ENCODE measurements at places on chromosomes 13 and 19.

DNA sequence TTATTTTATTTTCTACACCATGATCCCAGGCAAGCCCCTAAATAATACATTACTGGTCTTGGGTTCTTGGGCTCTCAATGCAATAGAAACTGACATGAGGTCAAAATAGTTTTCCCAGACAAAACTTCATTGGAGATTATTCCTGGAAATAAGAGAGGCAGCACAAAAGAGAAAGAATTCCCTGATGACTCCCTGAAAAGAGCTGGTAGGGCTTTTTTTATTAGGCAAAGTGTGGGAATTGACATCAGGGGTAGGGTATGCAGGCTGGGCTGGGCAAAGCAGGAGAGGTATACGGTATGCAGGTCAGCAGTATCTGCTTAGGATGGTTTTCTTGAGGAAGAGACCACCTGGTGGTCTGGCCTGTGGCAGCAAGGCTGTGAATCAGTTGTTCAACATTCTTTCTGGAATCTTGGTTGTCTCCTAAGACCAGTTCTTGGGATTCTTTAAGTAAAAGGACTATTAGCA lies 9.3 kb upstream of the IGFL3 start:
- H3K36me3 ChIP-seq = no peaks in the 10 kb centered on the region
- H3K27ac ChIP-seq = peak overlapping the region; percentile 98
- H3K27me3 ChIP-seq = no peaks in the 10 kb centered on the region
- DNase-seq = no peak
- peaks cover 18% of the 10 kb centered on the region for H3K4me1 ChIP-seq

- no peak overlapping the region for H3K27ac ChIP-seq
- H3K36me3 ChIP-seq = 0 out of 2 replicates have a peak, but pooled peaks cover 3% of the 10 kb centered on the region
- DNase-seq = no peak
- no peaks in the 10 kb centered on the region for H3K27me3 ChIP-seq
These were observed 30.8 kb downstream of the DNAJC3 start for GRCh38 chr13:95707442-95708390.

GRCh38 chr19:20182222-20182785 lies 15.3 kb downstream of the ZNF486 start:
- H3K36me3 ChIP-seq = no peaks in the 10 kb centered on the region
- no peaks in the 10 kb centered on the region for H3K27me3 ChIP-seq
- H3K4me1 ChIP-seq = no peaks in the 10 kb centered on the region
- H3K4me3 ChIP-seq = no peak overlapping the region
- DNase-seq = no peak

DNA sequence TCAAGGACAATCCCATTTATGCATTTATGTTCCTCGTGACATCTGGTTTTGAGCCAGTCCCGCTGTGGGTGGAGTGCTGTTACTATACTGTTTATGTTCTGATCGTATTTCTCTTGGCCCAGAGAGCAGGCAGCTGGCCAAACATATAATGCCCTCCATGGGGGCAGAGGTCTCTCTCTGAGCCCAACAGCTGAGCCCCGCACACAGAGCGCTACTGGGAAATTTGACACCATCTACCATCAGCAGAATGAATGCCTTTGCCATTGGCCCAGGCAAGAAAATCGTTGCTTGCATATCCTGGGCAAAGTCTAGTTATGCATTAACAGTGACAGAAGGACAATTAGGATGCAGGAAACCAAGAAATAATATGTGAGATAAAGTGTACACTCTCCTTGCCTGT lies 126.8 kb upstream of the CACNA1A start:
- no peak overlapping the region for H3K27ac ChIP-seq
- H3K36me3 ChIP-seq = no peaks in the 10 kb centered on the region
- H3K4me1 ChIP-seq = peaks cover 3% of the 10 kb centered on the region
- H3K4me3 ChIP-seq = no peak overlapping the region
- DNase-seq = no peak
- H3K27me3 ChIP-seq = no peaks in the 10 kb centered on the region

- DNase-seq = no peak
- H3K36me3 ChIP-seq = no peaks in the 10 kb centered on the region
- no peaks in the 10 kb centered on the region for H3K4me1 ChIP-seq
- no peaks in the 10 kb centered on the region for H3K27me3 ChIP-seq
- no peak overlapping the region for H3K27ac ChIP-seq
- no peak overlapping the region for H3K4me3 ChIP-seq
These were observed 306.2 kb downstream of the TEX29 start for GRCh38 chr13:111626371-111627305.

GRCh38 chr13:28751175-28751960 lies 32.6 kb upstream of the SLC46A3 start:
- H3K27me3 ChIP-seq = 0 out of 2 replicates have a peak, but pooled peaks cover 2% of the 10 kb centered on the region
- peaks cover 5% of the 10 kb centered on the region for H3K4me1 ChIP-seq
- H3K4me3 ChIP-seq = no peak overlapping the region
- H3K27ac ChIP-seq = no peak overlapping the region
- H3K36me3 ChIP-seq = no peaks in the 10 kb centered on the region
- DNase-seq = peak; percentile 14

DNA sequence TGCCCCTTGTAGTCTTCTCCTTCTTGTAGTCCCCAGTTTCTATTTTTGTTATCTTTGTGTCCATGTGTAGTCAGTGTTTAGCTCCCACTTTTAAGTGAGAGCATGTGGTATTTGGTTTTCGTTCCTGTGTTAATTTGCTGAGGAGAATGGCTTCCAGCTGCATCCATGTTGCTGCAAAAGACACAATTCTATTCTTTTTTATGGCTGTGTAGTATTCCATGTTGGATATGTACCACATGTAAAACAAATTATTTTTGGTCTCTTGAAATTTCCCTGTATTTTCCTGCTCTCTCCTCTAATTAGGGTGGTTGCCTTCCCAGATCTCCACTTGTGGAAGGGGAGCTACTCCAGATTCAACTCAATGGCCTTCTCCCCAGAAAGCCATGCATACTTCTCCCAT lies 813.8 kb downstream of the UQCRFS1 start:
- H3K4me3 ChIP-seq = no peak overlapping the region
- H3K27ac ChIP-seq = no peak overlapping the region
- no peaks in the 10 kb centered on the region for H3K27me3 ChIP-seq

DNA sequence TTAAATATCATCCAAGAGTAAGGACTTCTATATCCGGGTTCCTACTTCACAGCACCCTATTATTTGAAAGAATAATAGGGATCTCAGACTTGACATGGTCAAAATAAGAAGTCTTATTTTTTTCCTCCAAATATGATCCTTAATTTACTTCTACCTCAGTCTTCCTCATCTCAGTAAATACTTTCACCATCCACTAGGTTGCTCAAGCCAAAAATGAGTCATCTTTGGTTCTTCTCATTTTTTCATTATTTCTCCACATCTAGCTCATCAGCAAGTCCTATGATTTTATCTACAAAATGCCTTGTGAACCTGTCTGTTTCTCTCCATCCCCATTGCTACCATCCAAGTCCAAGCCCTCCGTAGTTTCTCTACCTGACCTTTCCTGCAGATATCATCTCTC lies 121.9 kb upstream of the GJB6 start:
- H3K36me3 ChIP-seq = no peaks in the 10 kb centered on the region
- peaks cover 13% of the 10 kb centered on the region for H3K27me3 ChIP-seq
- no peaks in the 10 kb centered on the region for H3K4me1 ChIP-seq
- no peak overlapping the region for H3K4me3 ChIP-seq
- no peak for DNase-seq

- no peaks in the 10 kb centered on the region for H3K36me3 ChIP-seq
- H3K4me3 ChIP-seq = no peak overlapping the region
- no peak overlapping the region for H3K27ac ChIP-seq
- no peaks in the 10 kb centered on the region for H3K27me3 ChIP-seq
- DNase-seq = no peak
These were observed 25.4 kb downstream of the RAB20 start for GRCh38 chr13:110536006-110536693.

DNA sequence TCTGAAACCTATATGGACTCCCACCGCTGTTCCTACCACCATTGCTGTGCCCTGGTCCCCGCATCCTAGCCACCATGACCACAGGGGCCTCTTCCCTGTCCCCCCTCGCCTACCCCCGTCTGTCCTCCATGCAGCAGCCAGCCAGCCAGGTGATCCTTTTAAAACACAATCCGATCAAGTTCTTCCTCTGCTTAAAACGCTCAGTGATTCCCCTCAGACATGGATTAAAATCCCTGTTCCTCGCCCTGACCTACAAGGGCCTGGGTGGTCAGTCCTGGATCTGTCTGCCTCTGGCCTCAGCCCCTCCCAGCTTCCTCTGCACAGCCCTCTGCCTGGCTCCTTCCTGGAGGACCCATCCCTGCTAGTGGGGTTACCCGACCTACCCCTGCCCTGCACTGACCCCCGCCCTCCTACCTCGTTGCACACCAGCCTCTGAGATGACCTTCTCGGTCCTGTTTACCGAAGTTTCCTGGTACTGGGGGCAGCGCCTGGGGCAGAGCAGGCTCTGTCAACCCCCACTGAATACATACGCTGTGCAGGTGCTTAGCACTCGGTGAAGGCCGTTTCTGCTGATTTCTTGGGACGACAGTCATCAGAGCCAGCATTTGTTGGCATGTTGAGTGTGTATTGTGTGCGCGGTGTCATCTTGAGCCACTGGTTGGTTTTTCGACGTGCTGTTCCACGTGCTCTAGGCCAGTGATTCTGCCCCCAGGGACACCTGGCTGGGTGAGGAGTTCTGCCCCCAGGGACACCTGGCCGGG lies 14.7 kb upstream of the LENG8 start:
- DNase-seq = no peak
- no peaks in the 10 kb centered on the region for H3K36me3 ChIP-seq
- H3K4me3 ChIP-seq = no peak overlapping the region
- H3K27ac ChIP-seq = no peak overlapping the region
- H3K27me3 ChIP-seq = no peaks in the 10 kb centered on the region

- peaks cover 1% of the 10 kb centered on the region for H3K27me3 ChIP-seq
- H3K36me3 ChIP-seq = no peaks in the 10 kb centered on the region
- no peak for DNase-seq
- H3K27ac ChIP-seq = no peak overlapping the region
- H3K4me1 ChIP-seq = peaks cover 2% of the 10 kb centered on the region
These were observed 16.2 kb upstream of the TNFRSF19 start for GRCh38 chr13:23554000-23554399.

DNA sequence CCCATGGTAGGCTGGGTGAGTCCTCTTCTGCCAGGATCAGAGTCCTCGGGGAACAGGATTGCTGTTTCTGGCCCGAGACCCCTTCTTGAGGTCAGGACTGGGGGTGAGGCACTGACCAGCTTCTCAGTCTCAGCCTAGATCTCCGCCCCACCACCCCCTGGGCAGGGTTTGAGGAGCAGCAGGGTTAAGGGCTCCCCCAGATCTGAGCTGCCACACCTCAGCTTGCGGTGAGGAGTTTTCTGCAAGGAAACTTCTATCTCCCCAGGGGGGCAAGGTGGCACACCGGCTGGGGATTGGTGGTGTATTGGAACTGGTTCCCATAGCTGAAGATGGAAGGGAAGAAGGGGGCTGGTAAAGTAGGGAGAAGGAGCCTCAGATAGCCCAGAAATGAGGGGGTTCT lies 19.5 kb downstream of the CHST8 start:
- no peaks in the 10 kb centered on the region for H3K36me3 ChIP-seq
- no peak overlapping the region for H3K4me3 ChIP-seq
- peaks cover 27% of the 10 kb centered on the region for H3K4me1 ChIP-seq
- no peaks in the 10 kb centered on the region for H3K27me3 ChIP-seq
- no peak overlapping the region for H3K27ac ChIP-seq

DNA sequence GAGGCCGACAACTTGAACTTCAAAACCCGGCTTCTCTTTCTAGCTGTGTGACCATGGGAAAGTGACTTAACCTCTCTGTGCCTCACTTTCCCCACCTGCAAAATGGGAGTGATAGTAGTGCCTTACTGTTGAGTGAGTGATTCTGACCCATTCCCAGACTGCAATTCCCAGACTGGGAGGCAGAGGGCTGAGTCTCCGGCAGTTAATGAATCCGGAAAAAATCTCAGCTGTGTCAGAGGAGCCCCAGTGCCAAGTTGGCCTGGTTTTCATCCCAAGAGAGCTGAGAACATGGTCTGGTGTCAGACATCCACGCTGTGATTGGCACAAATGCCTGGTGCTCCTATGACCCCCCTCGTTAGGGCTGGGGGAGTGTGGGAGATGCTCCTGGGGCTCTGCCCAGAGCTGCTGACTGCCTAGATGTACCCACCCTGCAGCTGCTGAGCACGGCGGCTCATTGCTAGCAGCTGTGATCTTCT lies 50.0 kb downstream of the PIN1 start:
- H3K4me3 ChIP-seq = no peak overlapping the region
- no peaks in the 10 kb centered on the region for H3K4me1 ChIP-seq
- no peaks in the 10 kb centered on the region for H3K27me3 ChIP-seq
- H3K36me3 ChIP-seq = no peaks in the 10 kb centered on the region
- no peak overlapping the region for H3K27ac ChIP-seq
- DNase-seq = no peak

DNA sequence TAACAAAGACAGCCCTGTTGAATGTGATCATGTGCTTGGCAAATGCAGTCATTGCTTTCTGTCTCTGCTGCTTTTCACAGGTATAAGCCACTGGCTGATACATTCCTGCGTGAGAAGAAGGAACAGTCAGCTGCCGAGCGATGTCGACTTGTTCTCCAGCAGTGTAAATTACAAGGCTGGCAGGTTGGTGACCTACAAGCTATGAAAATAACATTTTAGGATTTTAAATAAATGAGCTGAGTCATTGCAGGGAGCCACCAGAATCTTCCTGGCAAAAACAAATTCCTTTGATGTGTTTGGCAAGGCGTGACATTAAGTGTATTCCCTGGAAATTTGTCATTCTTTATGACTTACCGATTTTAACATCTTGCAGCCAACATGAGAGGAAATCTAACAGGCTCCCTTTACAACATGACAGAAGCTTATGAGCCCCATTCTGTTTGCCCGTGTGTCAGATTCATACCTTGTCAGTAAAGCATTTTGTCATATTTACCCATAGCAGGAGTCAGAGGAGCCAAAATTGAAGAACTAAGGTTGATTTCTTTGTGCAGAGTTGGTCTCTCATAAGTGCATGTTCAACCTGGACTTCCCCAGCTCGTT lies 471.4 kb downstream of the MYO16 start:
- H3K27me3 ChIP-seq = no peaks in the 10 kb centered on the region
- DNase-seq = no peak
- H3K4me1 ChIP-seq = no peaks in the 10 kb centered on the region
- H3K4me3 ChIP-seq = no peak overlapping the region

GRCh38 chr13:34322014-34322742 lies 504.2 kb downstream of the RFC3 start:
- no peaks in the 10 kb centered on the region for H3K4me1 ChIP-seq
- DNase-seq = no peak
- no peak overlapping the region for H3K4me3 ChIP-seq
- no peak overlapping the region for H3K27ac ChIP-seq

DNA sequence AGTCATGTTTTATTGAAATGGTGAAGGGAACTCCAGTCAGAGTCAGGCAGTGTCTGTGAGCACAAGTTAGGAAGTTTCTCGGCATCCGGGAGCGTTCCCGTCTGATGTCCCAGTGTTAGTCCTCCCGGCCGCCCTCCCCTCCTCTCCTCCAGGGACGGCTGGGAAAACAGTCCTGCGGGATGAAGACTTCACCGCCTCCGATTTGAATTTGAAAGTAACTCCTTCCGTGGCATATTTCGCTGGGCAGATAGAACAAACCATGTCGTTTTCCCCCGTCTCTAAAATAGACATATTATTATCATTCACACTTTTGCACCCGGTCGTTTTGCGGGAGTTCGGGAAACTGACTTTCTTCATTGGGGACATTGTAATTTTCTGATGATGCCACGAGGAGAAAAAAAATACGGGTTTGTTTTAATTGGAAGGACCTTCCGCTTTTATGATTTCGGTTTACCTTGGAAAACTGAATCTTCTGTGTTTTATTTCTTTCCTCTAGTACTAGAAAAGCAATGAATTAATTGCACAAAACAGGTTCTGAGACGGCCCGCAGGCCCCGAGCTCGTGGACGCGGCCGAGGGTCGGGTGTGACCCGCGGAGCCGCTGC lies 76.6 kb downstream of the ZIC5 start:
- no peak for DNase-seq
- peaks cover 23% of the 10 kb centered on the region for H3K27me3 ChIP-seq
- peaks cover 23% of the 10 kb centered on the region for H3K4me1 ChIP-seq
- no peaks in the 10 kb centered on the region for H3K36me3 ChIP-seq

All from H1 (cell line).